ENCODE measurements at places on chromosomes 3 and 15. TPM values are rescaled to one million over a fixed set of nuclear protein-coding genes. Genes with fewer than 3 reads are reported as not detected.

DNA sequence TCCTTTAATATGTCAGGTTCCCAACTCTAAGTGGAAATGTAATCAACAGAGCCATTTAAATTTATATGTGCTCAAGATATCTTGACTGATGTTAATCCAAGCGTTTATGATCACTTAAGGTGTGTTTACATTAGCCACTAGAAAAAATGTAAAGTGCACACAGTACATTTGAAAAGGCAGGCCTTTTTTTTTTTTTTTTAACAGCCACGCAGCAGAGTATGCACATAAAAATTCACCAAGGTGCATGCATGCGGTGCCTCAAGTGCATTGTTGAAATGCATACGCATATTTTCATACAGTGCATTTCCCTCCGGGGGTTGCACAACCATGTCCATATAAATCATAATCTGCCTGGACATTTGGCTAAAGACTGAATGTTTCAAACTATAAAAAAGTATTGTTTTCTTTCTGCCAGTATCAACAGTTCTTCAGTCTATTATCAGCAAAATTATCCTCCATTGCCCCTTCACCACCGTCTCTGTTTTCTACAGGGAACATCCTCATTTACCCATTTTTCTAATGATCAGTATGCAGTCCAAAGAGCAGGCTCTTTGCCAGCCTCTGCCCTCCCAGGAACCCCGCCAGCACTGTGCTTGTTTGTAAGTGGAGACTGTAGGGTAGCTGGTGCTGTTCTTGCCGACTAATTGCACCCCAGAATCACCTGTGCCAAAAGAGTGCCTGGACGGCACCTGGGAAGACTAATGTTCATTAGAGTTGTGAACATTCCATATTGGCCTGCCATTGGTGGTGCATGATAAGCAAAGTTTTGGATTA, 611.2 kb upstream of the CFAP20DC start:
- no peaks in the 10 kb centered on the region for H3K36me3 ChIP-seq
- no peak overlapping the region for H3K4me3 ChIP-seq
- H3K27ac ChIP-seq: no peak overlapping the region
- no peak for DNase-seq
- H3K4me1 ChIP-seq: no peaks in the 10 kb centered on the region

DNA sequence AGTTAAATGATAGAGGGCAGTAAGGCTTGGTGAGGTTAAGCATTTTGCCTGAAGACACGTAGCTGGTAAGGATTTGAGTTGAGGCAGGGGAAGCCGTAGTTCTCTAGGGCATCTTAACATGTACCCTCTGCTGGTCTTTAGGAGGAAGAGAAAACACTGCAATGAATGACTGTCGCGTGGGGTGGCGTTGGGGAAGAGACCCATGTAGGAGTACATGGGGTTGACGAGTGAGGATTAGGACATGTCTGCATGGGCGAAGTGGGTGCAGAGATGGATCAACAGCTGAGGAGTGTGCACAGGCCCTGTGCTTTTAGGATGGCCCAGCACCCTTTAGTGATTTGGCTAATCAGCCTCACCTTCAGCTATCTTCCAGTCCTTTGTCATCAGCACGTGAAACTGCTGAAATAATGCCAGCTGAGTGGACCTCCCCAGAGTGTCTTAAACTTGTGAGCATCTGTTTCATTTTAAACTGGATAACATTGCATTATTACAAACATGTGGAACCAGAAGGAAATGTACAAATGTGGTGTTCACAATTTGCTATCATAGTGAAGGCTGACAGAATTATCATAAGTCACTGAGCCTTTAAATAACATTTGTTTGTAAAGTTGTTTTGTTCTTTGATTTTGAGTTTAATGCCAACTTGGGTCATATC, 15.3 kb downstream of the P2RY14 start:
- no peak for DNase-seq
- no peaks in the 10 kb centered on the region for H3K36me3 ChIP-seq
- H3K27ac ChIP-seq: no peak overlapping the region

GRCh38 chr15:100612539-100612938, 10.2 kb downstream of the ASB7 start:
- no peaks in the 10 kb centered on the region for H3K4me1 ChIP-seq
- H3K27me3 ChIP-seq: no peaks in the 10 kb centered on the region
- H3K27ac ChIP-seq: no peak overlapping the region
- H3K4me3 ChIP-seq: no peak overlapping the region
- DNase-seq: no peak

GRCh38 chr3:39184081-39184967, 8.1 kb downstream of the XIRP1 start:
- no peak overlapping the region for H3K4me3 ChIP-seq
- no peaks in the 10 kb centered on the region for H3K27me3 ChIP-seq
- H3K36me3 ChIP-seq: no peaks in the 10 kb centered on the region
- DNase-seq: no peak
- H3K27ac ChIP-seq: no peak overlapping the region

CLDN16 gene
- 3.6 TPM for total RNA-seq

PLCB2 gene
- total RNA-seq: 33.8 TPM

GRCh38 chr15:63634154-63634553, 37.0 kb downstream of the FBXL22 start:
- H3K4me1 ChIP-seq: no peaks in the 10 kb centered on the region

GPR176 gene
- total RNA-seq: 0.21 TPM

CCR3 gene
- total RNA-seq: 0.66 TPM

RYR3 gene
- not detected for total RNA-seq

UNC45A gene
- total RNA-seq: 56.3 TPM

GRCh38 chr15:79606831-79607355, 174.8 kb downstream of the MINAR1 start:
- DNase-seq: no peak
- no peaks in the 10 kb centered on the region for H3K36me3 ChIP-seq

- no peaks in the 10 kb centered on the region for H3K36me3 ChIP-seq
- peak; percentile 21 for DNase-seq
- peak overlapping the region; percentile 43 for H3K27ac ChIP-seq
- peak overlapping the region; percentile 24 for H3K4me3 ChIP-seq
Measured at GRCh38 chr15:58777107-58777506, 6.0 kb downstream of the MINDY2 start.

- H3K27ac ChIP-seq: no peak overlapping the region
- DNase-seq: no peak
- H3K36me3 ChIP-seq: no peaks in the 10 kb centered on the region
- H3K4me1 ChIP-seq: no peaks in the 10 kb centered on the region
Measured at GRCh38 chr3:182947888-182948287, 32.5 kb downstream of the DCUN1D1 start.

GRCh38 chr15:80367661-80368060, 36.5 kb upstream of the ARNT2 start:
- no peaks in the 10 kb centered on the region for H3K4me1 ChIP-seq
- H3K36me3 ChIP-seq: no peaks in the 10 kb centered on the region
- H3K27me3 ChIP-seq: no peaks in the 10 kb centered on the region

GRCh38 chr3:49780080-49780974, 6.0 kb downstream of the IP6K1 start:
- H3K27ac ChIP-seq: no peak overlapping the region
- H3K27me3 ChIP-seq: no peaks in the 10 kb centered on the region
- H3K36me3 ChIP-seq: peaks cover 3% of the 10 kb centered on the region
- H3K4me1 ChIP-seq: peaks cover 4% of the 10 kb centered on the region
- no peak for DNase-seq
- no peak overlapping the region for H3K4me3 ChIP-seq

DNA sequence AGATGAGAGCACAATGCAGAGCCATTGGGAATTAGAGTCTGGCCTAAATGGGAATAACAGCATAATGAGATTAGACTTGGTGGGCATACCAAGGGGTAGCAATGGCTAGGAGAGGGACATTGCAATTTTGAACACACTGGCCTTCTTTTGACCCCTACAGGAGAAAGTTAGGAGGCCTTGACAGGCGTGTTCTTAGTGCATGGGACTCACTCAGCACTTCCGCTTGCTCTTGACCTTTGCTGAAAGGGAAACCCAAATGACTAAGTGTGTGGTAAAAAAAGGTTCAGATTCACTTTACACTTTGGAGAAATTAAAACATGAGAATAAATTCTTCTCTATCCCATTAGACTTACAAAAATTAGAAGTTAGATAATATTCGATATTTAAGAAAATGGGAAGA, 317.4 kb downstream of the DIPK2A start:
- H3K36me3 ChIP-seq: no peaks in the 10 kb centered on the region
- H3K4me1 ChIP-seq: no peaks in the 10 kb centered on the region
- DNase-seq: no peak
- no peak overlapping the region for H3K4me3 ChIP-seq
- H3K27ac ChIP-seq: no peak overlapping the region

MEX3B gene
- total RNA-seq: 0.90 TPM

ALDH1A3 gene
- 0.45 TPM for total RNA-seq

- no peaks in the 10 kb centered on the region for H3K27me3 ChIP-seq
- H3K27ac ChIP-seq: no peak overlapping the region
- DNase-seq: peak; percentile 21
- no peaks in the 10 kb centered on the region for H3K4me1 ChIP-seq
- H3K36me3 ChIP-seq: no peaks in the 10 kb centered on the region
- H3K4me3 ChIP-seq: no peak overlapping the region
Measured at GRCh38 chr3:81910244-81910852, 148.9 kb upstream of the GBE1 start.

- H3K4me3 ChIP-seq: no peak overlapping the region
- peak; percentile 76 for DNase-seq
- H3K4me1 ChIP-seq: no peaks in the 10 kb centered on the region
- no peak overlapping the region for H3K27ac ChIP-seq
Measured at GRCh38 chr3:25648107-25648535, 16.6 kb downstream of the TOP2B start.

Data from GM12878 (cell line).